ENCODE measurements at places on chromosomes 16 and 17.
A peak's percentile ranks its signal among the peaks of the same experiment; 100 is the strongest.

GRCh38 chr17:76940738-76941350 lies 72.6 kb downstream of the MGAT5B start:
- H3K36me3 ChIP-seq: no peaks in the 10 kb centered on the region
- no peak for DNase-seq
- H3K27me3 ChIP-seq: no peaks in the 10 kb centered on the region
- no peaks in the 10 kb centered on the region for H3K4me1 ChIP-seq
- H3K4me3 ChIP-seq: no peak overlapping the region

- peak; percentile 49 for DNase-seq
- H3K4me1 ChIP-seq: peaks cover 25% of the 10 kb centered on the region
- peak overlapping the region; percentile 92 for H3K27ac ChIP-seq
- no peaks in the 10 kb centered on the region for H3K27me3 ChIP-seq
These were observed 3.9 kb downstream of the RAI1 start for GRCh38 chr17:17684906-17685774.

GRCh38 chr16:56950881-56951771 lies 10.6 kb upstream of the CETP start:
- H3K27ac ChIP-seq: no peak overlapping the region
- no peak for DNase-seq
- H3K4me1 ChIP-seq: no peaks in the 10 kb centered on the region
- H3K36me3 ChIP-seq: no peaks in the 10 kb centered on the region

DNA sequence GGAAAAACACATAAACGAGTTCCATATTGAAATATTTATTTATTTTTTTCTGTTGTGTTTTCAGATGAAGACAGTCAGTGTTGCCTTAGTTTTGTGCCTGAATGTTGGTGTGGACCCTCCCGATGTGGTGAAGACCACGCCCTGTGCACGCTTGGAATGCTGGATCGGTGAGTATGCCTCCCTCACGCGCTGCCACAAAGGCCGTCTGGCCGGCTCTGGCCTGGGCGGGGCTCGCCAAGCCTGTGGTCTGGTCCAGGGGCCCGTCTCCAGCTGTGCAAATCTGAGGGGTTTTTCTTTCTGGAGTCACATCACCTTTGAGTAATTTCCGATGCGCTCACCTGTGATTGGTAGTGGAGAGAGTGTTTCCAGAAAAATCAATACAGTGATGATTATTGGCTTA lies 81.0 kb downstream of the RPTOR start:
- no peaks in the 10 kb centered on the region for H3K4me1 ChIP-seq
- peak; percentile 52 for DNase-seq
- no peaks in the 10 kb centered on the region for H3K36me3 ChIP-seq

DNA sequence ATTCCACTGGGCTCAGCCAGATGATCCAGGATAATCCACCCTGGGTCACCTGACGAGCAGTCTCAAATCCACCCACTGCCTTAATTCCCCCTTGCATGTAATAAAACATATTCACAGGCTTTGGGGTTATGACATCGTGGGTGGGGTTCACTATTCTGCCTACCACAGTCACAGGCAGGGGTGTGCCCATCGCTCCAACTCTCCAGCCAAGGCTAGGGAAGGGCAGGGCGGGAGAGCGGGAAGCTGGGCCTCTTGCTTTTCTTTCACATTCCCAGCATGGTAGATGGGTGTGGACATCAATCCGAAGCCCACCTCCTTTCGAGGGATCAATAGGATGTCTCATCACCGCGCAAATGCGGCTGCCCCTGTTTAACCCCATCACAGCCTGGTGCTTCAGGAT lies 12.7 kb upstream of the CD300LD start:
- no peak for DNase-seq
- H3K4me3 ChIP-seq: no peak overlapping the region
- no peaks in the 10 kb centered on the region for H3K27me3 ChIP-seq
- no peaks in the 10 kb centered on the region for H3K4me1 ChIP-seq
- H3K36me3 ChIP-seq: no peaks in the 10 kb centered on the region
- no peak overlapping the region for H3K27ac ChIP-seq

DNA sequence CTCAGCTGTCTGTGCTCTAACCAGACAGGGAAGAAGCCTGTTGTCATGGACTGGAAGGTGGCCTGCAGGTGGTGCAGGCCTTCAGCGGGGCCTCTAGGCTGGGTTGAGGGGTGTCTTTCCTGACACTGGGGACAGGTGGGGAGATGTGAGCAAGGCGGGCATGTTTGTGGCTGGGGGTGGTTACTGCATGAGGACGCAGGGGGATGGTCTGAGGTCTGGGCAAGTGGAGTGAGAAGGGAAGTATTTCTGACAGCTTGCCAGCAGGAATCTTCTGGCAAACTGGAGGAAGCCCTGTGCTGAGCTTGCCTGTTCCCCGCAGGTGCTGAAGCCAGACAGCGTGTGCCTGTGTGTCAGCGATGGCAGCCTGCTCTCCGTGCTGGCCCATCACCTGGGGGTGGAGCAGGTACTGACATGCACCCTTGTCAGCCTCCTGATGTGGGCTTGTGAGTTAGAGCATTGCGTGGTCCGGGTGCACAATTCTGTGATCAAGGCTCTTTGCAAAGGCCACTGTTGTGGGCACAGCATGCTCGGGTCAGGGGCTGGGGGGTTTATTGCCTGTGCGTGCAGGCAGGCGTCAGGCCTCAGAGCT lies 36.2 kb downstream of the PRMT7 start:
- H3K27me3 ChIP-seq: no peaks in the 10 kb centered on the region
- H3K36me3 ChIP-seq: peaks cover 20% of the 10 kb centered on the region
- no peak overlapping the region for H3K27ac ChIP-seq

DNA sequence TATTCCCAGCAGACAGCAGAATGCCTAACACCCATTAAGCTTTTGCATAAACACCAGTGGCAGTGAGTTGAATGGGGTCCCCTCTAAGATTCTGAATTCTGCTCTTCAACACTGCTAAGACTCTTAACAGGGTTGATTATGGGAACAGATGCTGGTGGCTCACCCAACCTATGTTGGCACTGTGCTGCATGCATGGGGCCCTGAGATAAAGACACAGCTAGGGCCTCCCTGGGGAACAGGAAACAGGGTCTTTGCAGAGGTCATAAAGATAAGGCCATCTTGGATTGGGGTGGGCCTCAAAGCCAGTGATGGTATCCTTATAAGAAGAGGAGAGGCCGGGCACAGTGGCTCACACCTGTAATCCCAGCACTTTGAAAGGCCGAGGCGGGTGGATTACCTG lies 190.8 kb downstream of the SLC39A11 start:
- H3K36me3 ChIP-seq: no peaks in the 10 kb centered on the region
- no peaks in the 10 kb centered on the region for H3K27me3 ChIP-seq
- H3K27ac ChIP-seq: no peak overlapping the region
- DNase-seq: no peak
- no peak overlapping the region for H3K4me3 ChIP-seq
- H3K4me1 ChIP-seq: no peaks in the 10 kb centered on the region

- DNase-seq: peak; percentile 16
- H3K27ac ChIP-seq: no peak overlapping the region
- H3K27me3 ChIP-seq: no peaks in the 10 kb centered on the region
- peaks cover 2% of the 10 kb centered on the region for H3K4me1 ChIP-seq
These were observed 182.3 kb downstream of the PHKB start for GRCh38 chr16:47643323-47644000.

- DNase-seq: no peak
- no peak overlapping the region for H3K4me3 ChIP-seq
These were observed 30.4 kb downstream of the ABCA10 start for GRCh38 chr17:69198238-69198637.

DNA sequence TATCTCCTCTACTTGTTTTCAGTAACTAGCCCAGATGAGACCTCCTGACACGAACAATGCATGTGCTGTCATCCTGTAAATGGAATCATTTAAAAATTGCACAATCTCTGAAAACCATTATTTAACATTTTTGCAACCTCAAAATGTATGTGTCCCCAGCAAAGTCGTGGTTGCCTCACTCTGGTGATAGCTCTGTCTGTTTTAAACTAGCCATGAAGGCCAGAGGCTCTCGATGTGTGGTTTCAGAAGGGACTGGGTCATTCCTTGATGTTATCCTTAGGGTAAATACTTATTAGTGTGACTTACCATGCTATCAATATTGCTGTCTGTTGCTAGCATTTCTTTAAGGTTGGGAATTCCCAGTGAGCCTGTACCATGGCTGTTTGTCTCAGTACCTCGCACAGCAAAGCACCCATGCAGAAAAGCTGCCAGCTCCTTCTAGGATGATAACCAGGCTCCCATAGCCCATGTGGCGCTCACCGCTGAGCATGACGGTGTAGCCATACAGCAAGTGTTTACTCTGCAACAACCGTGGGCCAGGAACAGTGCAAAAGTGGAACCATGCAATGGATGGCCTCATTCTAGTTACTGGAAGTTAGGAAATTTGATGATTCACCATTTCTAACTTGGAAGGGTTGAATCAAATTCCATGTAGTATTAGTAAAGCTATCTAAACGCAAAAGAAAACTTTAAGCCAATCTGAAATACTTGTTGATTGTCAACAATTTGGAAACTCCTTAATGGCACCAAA lies 2.9 kb upstream of the PGS1 start:
- H3K27ac ChIP-seq: peak overlapping the region; percentile 99
- peaks cover 2% of the 10 kb centered on the region for H3K36me3 ChIP-seq
- H3K27me3 ChIP-seq: no peaks in the 10 kb centered on the region
- H3K4me3 ChIP-seq: no peak overlapping the region
- peaks cover 37% of the 10 kb centered on the region for H3K4me1 ChIP-seq

DNA sequence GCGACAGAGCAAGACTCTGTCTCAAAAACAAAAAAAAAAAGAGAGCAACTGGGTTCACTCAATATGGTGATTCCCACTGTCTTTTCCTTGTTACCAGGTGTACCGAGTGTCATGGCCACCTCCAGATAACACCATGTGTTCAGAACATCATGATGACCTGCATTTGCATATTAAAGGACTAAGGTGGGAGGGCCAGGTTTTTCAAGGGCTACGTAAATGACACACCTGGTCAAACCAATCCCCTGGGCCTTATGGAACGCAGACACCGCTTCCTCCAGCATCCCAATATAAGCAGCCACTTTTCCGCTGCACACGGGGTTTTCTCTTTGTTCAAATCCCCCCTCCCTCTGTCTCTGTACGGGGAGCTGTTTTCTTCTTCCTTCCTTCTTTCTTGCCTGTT lies 29.3 kb downstream of the WSCD1 start:
- H3K4me3 ChIP-seq: no peak overlapping the region
- DNase-seq: no peak
- no peaks in the 10 kb centered on the region for H3K4me1 ChIP-seq
- no peak overlapping the region for H3K27ac ChIP-seq
- no peaks in the 10 kb centered on the region for H3K36me3 ChIP-seq

DNA sequence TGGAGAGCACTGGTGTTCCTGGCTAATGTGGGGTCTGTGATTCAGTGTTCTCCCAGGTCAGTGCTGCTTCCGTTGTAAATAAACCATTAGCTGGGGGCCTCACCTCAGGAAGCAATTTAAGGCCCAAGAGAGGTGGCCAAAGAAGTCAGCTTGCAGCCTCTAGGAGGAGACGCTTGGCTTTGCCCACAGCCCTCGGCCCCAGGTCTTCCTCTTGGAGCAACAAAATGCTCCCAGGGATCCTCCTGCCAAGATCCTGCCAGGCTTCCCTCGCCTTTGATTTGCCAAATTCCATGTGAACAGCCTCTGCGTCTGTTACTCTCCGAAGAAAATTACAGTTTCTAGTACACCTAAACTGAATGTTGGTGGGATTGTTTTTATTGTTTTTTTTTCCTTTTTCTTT lies 62.4 kb upstream of the TBX2 start:
- no peak overlapping the region for H3K4me3 ChIP-seq
- no peaks in the 10 kb centered on the region for H3K27me3 ChIP-seq
- peaks cover 32% of the 10 kb centered on the region for H3K4me1 ChIP-seq

GRCh38 chr16:430904-431303 lies 5.5 kb downstream of the RAB11FIP3 start:
- no peaks in the 10 kb centered on the region for H3K27me3 ChIP-seq
- H3K4me1 ChIP-seq: no peaks in the 10 kb centered on the region
- no peak overlapping the region for H3K4me3 ChIP-seq
- DNase-seq: no peak
- H3K36me3 ChIP-seq: no peaks in the 10 kb centered on the region

- no peaks in the 10 kb centered on the region for H3K4me1 ChIP-seq
- no peak overlapping the region for H3K27ac ChIP-seq
- no peaks in the 10 kb centered on the region for H3K27me3 ChIP-seq
- no peak for DNase-seq
These were observed 12.0 kb downstream of the AP1G1 start for GRCh38 chr16:71796501-71797097.

DNA sequence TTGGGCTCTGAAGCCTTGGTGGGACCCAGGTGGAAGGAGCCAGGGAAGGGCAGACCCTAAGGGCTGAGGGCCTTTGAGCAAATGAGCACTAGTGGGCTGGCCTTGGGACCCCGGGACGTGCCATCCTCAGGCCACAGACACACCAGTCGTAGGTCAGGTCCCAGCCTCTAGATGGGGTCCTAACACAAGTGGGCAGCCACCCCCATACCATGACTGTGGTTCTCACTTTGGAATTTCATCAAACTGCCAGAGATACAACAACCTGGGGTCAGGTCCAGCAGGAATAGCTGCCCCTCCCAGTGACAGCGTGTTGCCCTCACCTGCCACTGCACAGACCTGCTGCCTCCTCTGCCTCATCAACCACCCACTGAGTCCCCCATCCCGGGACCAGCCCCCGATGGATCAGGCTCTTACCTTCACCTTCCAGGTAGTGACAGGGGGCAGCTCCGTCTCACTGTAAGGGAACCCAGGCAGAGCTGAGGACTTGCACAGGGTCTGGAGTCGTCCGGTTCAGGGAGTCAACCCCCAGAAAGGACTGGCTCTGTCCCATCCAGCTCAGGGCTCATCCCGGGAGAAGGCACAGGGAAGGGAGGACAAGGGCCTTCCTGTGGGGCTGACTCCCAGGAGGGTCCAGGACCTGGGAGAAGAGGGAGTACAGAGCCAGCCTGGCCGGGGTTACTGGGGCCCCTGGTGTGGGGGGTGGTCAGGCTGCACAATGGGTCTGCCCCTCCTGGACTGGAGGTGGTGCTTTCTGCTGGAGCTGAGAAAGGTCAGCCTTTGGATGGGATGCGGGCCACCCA lies 40.0 kb downstream of the LGALS9 start:
- no peaks in the 10 kb centered on the region for H3K4me1 ChIP-seq
- DNase-seq: no peak
- H3K27ac ChIP-seq: no peak overlapping the region
- H3K36me3 ChIP-seq: no peaks in the 10 kb centered on the region

DNA sequence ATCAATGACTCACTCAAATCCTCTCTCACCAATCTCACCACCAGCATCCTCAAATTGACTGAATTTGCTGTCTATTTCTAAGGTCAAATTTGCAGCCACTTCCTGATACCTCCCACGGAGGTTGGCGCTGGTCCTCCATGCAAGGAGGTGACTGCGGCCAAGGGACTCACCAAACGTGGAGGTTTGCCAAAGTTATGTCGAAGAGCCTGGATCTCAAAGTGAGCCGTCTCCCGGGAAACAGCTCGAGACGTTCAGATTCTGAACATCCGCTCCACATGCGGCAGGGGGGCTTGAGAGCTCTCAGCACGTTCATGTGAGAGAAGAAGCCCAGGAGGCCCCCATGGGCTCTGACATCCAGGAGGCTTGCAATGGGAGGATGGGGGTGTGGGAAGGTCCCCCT lies 22.6 kb downstream of the LGALS3BP start:
- peak; percentile 61 for DNase-seq
- peaks cover 8% of the 10 kb centered on the region for H3K4me1 ChIP-seq
- no peak overlapping the region for H3K4me3 ChIP-seq
- H3K27me3 ChIP-seq: no peaks in the 10 kb centered on the region

- H3K4me3 ChIP-seq: no peak overlapping the region
- no peak overlapping the region for H3K27ac ChIP-seq
- H3K36me3 ChIP-seq: peaks cover 3% of the 10 kb centered on the region
These were observed 8.2 kb downstream of the SYNGR2 start for GRCh38 chr17:78176548-78177025.

All from fibroblast of lung (primary cell).